Activated T-cell treated with anti-CD3 and anti-CD28 coated beads for 1 hour (primary cell): ENCODE measurements at places on chromosomes 4 and X.

DNA sequence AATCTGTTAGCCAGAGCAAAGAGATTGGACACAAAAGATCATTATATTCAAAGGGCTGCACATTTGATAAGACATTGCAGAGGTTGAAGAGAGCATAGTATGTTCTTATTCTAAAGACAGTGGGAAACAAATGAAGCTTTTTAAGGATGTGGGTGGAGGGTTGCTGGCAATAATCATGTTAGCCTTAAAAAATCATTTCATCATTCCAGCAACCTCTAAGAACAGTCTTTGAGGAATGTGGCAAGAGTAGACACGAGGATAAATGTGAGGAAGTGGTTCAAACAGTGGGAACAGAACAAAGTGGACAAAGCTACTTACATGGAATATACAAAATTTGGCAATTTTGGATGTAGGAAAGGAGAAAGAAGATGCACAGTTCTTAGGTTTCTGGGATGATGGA lies 167.3 kb upstream of the SPRY1 start:
- DNase-seq = no peak

DNA sequence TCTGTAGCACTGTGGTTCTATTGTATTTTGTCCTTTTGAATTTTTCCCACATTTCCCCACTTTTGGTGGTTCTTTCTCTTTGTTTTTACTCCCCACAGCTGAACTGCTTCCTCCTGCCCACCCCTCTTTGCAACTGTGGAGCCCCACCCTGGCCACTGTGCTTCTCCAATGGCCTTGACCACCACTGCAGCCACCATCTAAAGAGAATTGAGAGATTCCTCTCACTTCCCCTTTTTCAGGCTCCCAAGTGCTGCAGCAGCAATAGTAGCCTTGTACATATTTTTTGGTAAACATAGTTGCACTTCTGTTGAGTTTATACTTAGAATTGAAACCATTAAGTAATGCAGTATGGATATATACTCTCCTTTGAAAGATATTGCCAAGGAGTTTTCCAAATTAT lies 51.3 kb upstream of the FRMPD3 start:
- no peak for DNase-seq

DNA sequence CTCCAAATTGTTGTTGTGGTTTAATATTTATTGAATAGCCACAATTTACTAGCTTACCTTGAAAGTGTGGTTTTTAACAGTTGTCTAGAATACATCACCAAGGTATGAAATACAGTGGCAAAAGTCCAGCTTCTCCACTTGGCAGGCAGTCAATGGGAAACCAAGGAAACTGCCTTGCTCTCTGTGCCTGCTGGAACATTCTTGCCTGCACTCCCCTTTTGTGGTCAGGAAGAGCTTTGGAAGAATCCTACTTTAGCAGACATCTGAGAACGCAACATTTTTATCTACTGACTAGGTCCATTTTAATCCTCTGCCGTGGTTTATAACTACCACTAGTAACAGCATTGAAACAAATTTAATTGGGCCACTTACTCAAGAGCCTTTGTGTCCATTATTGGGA lies 64.5 kb downstream of the TENM3 start:
- DNase-seq = no peak

DNA sequence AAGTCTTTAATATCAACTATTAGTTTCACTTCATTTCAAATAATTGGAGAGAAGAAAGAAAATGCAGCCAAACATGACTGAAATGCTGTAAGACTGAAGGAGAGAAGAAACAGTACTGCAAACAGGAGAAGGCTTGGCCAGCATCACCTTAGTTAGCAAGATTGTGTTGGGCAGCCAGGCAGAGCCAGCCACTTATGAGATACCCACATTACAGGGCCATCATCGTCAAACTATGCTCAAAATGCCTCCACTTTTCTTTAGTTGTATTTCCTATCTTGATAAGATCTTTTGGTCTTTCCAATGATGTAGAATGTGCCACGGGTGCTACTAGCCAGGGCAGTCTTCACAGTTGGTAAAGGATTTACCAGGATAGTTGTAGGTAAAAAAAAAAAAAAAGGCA lies 10.9 kb upstream of the IRF2 start:
- DNase-seq = no peak

GRCh38 chr4:169417629-169418282 lies 147.0 kb upstream of the SH3RF1 start:
- no peak for DNase-seq

DNA sequence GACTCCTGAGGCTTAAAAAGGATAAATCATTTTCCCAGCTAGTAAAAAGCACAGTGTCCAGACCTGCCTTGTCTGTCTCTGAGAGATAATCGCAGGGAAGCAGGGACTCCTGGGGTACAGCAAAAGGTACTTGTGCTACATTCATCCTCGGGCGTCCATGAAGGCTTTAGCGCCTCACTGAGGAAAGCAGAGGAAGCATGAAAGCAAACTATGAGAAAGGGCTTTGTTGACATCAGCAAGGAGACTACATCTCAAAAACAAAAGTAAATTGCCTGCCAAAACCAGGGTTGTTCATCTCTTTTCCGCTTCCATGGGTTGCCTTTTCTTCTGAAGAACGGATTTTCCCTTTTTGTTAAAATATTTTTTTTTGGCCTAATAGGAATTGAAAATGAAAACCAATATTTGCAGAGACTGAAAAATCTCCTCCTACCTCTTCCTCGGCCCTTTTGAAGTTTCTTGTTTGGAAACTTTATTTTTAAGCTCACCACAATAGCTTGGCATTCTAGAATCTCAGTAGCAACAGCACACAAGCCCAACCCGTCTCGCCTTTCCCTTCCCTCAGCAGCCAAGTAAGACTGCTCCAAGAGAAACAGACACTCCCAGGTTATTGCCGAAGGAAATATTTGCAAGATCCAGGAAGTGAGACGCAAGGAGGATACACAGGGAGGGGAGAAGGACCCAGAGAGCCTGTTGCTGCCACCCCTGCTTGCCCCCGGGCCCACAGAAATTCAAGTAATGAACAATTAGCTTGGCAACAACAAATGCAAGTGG lies 148.3 kb upstream of the DGKK start:
- DNase-seq = no peak

GRCh38 chrX:13875572-13875971 lies 58.7 kb upstream of the GPM6B start:
- no peak for DNase-seq

DNA sequence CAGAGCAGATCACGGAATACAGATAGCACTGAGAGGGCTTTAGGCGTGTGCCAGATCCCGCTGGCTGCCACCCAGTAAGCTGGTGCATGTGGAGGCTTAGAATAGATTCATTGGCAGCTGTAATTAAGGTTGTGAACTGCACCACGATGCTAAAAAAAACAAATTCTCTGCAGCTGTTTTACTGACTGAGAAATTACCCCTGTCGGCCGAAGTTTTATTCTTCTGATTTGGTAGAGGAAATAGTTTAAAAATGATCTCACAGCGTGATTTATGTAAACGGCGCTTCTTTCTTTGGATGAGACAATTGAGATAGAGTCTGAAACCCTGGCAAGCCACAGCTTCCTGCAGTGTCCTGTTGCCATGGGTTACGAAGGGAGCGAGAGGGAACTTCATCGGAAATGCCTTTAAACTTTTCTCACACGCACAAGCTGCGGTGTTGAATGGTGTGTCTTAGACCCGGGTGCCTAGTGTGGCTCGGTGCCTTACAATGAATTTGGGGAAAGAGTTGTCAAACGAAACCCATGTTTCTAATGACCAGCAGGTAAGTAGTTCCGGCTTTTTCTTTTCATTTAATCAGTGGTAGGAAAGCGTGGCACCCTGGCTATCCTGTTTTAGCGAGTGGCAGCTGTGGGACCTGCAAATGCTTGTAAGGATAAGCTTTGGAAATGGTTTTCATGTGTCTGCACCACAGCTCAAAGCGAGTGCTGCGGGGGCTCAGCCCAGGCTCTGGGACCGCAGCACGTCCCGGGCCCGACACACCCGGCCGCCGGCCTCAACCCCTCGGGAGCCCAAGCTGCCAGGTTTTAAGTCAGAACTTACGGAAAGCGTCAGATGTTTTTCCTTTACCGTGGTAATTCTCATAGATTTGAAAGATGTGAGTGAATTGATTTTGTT lies 71.7 kb upstream of the HGFAC start:
- no peak for DNase-seq

GRCh38 chrX:506341-506740 lies 119.6 kb upstream of the PPP2R3B start:
- DNase-seq = no peak

GRCh38 chr4:182937268-182938204 lies 20.4 kb upstream of the DCTD start:
- no peak for DNase-seq

GRCh38 chr4:129233691-129234090 lies 137.7 kb downstream of the C4orf33 start:
- DNase-seq = no peak

DNA sequence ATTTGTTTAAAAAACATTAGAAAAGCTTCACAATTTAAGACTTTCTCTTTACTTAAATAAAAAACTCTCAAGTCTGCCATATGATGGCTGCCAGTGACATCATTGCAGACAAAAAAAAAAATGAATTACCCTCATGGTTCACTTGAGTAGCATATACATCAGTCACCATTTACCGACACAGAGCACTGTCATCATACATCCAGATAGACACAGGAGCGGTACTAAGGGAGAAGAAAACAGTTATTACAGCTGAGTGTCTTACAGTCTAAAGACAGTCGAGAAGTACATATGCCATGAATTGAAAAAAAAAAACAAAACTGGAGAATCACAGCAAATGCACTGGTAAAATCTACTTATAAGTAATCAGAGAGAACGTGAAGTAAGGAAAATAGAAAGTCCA lies 405.7 kb upstream of the GALNT7 start:
- no peak for DNase-seq

GRCh38 chr4:140943486-140944198 lies 187.5 kb upstream of the TBC1D9 start:
- no peak for DNase-seq

GRCh38 chr4:68257719-68258118 lies 12.2 kb upstream of the TMPRSS11B start:
- no peak for DNase-seq

GRCh38 chr4:183909801-183910200 lies 4.7 kb downstream of the STOX2 start:
- no peak for DNase-seq

GRCh38 chrX:10636337-10636736 lies 16.0 kb upstream of the MID1 start:
- no peak for DNase-seq

- DNase-seq = no peak
Observed at GRCh38 chrX:10190367-10190766, 33.6 kb downstream of the CLCN4 start.

GRCh38 chr4:176193126-176193525 lies 2.3 kb downstream of the SPATA4 start:
- DNase-seq = no peak

DNA sequence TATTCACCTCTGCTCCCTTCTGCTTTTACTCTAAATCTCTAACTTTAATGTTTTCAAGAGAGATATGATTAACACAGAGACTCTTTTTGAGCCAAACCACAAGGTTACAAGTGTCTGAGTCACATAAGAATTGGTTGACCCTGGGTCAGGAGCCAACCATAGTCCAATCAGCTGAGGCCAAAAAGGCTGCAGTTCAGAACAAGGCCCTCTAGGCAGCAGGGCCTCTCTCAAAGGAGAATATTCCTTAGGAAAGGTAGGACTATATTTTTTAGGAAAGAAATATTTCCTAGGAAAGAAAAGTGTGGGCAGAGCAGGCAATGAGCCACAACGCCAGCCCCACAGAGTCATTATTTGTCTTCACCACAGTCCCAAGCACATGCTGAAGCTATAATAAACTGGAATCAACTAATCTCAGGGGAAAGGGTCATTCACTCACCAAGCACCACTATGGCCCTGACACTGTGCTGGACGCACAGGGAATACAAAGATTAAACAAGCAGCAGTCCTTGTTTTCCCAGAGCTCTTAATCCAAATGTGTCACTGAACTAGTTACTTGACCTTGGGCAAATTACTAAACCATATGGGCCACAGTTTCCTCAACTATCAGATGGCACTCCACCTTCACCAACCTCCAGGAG lies 2.2 kb downstream of the ATP8A1 start:
- DNase-seq = no peak

GRCh38 chr4:39637586-39638353 lies 895 bp downstream of the SMIM14 start:
- peak; percentile 5 for DNase-seq

- peak; percentile 66 for DNase-seq
Observed at GRCh38 chr4:139030614-139031235, 15.1 kb downstream of the NOCT start.

DNA sequence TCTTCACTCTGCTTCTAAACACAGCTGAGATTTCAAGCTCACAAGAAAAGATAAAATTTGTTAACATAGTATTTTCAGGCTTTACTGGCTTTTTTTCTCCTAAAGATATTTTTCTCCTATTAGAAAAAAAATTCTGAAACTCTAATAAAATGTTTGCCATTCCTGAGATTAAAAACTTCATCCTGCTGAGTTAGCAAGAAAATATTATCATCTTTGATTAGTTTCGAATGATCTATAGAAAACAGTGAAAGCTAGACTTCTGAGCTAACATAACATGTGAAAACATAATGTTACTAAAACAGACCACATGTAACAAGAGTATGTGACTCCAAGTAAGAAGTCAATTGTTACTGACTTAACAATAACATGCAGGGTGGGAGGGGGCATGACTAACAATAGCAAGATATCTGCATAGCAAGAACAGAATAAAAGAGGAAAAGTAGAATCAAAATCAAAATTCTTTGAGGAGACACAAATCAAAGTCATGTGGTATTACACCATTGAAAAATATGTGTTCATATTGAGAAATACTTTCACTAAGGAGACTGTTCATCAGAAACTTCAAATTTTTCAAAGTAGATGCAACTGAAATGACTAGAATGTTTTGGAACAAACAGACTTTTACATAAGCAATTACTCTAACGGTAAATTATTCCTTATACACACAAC lies 14.5 kb downstream of the TBCK start:
- DNase-seq = no peak

- DNase-seq = no peak
Observed at GRCh38 chr4:179631321-179631720, 2189.1 kb upstream of the AGA start.

DNA sequence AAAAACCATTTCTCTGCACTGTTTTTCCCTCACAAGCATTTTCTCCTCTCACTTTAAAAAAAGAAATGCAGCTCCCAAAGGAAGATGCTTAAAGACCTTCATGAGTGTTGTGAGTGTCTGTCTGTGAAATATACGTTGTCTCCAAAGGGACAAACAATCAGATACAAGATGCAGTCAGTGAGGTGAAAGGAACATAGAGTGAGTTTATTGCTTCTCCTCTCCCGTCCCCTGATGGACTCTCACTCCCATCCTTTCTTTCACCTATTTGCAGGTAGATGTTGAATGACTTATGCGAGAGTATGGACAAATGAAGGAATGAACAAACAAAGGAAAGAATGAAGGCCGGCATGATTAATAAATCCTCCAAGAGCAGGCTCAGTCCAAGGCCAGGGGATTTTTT lies 561.2 kb upstream of the DIPK2B start:
- DNase-seq = no peak
